ENCODE measurements at places on chromosomes 7 and 10.

DNA sequence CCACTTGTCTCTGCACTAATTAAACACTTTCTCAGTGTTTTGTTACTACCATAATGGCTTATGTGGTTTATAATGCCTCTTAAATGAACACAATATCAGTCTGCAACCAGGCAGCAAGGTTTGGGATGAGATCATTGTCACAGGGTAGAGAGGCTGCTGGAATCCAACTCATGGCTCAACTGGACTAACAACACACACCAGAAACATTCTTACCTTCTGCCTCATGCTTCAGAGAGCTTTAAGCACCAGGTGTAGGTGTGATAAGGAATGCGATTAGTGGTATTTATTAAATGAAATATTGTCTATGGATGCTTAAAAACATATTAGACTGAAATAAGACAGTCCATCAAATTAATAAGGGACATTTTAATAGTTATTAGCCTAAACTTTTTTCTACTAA, 25.4 kb downstream of the PTF1A start:
- DNase-seq = no peak

DNA sequence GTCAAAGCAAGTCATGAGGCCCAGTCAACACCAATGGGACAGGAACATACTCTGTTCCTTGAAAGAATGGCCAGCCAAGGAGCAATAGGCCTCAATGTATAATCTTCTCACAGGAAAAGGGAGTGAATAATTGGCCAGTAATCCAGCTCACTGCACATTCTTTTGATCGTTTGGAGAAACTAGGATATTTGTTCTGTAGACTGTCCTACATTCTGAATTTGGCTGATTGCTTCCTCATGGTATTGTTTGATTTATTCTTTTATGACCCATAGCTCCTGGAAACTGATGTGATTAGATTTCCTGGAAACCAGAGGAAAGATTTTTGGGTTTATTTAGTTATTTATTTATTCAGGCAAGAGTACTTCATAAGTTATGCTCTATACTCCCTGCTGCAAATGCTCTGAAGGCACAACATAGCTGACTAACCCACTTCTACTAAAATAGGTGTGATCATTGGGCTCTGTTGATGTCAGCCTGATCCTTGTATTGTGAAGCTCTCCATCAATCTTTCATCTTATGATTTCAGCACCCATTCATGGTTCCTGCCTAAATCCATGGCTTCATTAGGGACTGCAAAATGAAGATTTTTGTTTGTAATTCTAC, 745.2 kb downstream of the SUGCT start:
- DNase-seq = no peak

DNA sequence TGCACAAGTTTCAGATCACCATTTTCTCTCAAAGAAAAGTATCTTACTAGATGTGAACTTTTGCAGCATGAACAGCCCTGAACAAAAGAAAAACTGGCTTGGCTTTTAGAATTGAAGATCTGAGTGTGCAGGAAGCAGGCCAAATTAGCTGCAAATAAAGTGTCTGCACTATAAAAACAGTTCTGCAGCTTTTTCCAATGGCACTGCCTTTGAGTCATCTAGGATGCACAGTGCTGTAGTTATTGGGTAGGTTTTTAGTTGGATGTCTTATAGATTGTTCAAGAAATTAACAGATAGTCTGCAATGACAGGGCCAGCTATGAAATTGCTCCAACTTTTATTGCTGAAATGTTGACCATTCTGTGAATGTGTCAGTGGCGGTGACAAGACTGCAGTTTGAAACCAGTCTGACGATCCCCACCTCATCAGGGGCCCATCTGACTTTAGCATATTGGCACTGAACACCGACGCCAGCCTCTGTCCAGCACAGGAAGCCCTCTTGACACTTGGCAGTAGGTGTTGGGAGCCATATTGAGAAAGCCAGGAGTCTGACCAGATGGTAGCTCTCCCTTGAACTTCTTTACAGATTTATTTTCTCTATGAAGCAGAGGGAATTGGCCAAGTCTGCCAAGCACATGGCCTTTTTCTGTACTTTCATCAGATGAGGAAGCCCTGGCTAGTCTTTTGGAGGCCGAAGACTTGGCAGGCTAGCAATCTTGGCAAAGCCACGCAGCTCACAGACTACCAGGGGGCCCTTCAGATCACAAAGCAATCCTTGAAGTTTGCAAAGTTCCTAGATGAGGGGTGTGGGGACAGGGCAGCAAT, 490.6 kb downstream of the NEBL start:
- DNase-seq = no peak

DNA sequence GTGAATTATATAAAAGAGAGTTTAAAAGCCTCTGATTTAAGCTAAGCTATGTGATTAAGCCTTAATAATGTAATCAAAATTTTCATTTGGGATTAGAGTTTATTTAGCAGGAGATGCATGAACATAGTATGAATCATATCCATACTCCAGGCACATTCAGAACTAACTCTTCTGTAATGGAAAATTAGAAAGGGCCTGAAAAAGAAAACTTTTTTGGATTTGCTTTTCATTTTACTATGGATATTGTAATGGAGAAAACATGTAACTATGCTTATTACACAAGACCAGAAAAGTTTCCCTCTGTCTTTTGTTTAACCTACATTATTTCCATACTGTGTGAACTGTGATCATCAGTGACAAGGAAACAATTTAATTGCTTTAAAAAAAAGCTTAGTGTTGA, 22.0 kb downstream of the TES start:
- DNase-seq = no peak

DNA sequence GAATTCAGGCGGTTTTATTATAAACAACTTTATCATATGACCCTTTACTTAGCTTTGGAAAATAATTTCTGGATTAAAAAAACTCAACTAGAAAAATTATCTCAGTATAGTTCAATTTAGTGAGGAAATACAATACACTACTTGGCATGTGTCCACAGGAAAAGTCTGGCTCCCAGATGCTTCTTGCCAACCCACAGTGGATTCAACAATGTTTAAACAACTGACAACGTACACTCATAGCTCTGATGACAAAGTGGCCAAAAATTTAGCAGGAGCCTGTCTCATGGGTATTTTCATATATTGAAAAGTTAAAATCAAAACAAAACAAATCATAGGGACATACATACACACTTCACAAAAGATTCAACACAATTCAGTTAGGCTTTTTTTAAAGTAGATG, 158.8 kb downstream of the SKAP2 start:
- no peak for DNase-seq

DNA sequence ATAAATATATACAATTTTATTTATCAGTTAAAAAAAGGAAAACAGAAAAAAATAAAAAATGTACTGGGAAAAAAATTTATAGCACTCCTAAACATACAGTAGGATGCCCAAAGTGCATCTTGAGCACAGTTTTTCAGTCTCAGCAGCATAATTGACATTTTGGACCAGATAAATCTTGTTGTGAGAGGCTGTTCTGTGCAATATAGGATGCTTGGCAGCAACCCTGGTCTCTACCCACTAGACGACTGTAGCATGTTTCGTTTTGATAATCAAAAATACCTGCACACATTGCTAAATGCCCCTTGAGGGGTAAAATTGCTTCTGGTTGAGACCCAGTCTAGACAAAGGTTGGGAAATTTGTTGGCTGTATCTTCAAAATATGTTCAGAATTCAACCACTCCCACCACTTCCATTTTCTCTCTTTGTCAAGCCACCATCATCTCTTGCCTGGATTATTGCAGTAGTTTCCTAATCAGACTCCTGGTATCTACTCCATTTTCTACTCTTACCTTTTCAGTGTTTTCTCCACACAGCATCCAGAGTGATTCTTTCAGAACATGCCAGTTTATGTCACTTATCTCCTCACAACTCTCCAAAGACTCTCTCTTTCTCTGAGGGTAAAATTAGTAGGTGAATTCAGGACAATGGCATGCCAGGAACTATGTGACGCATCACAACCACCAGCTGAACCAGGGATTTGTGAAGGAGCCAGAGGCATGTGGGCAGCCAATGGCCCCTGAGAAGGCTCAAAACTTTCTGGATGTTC, 91.4 kb downstream of the GPR85 start:
- no peak for DNase-seq

DNA sequence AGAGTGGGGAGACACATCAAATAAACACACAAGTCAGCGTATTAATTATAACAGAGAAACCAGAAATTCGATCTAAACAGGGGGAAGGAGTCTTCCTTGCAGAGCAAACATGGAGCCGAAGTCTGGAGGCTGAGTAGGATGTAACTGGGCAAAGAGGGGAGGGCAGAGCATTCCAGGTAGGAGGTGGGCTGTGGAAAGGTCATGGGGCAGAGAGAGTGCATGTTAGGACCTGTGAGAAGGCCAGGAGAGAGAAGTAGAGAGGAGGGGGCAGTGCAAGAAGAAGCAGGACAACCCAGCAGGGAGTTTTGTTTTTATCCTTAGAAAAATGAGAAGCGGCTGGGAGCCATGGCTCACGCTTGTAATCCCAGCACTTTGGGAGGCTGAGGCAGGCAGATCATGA, 130.8 kb upstream of the GPR26 start:
- DNase-seq = no peak

DNA sequence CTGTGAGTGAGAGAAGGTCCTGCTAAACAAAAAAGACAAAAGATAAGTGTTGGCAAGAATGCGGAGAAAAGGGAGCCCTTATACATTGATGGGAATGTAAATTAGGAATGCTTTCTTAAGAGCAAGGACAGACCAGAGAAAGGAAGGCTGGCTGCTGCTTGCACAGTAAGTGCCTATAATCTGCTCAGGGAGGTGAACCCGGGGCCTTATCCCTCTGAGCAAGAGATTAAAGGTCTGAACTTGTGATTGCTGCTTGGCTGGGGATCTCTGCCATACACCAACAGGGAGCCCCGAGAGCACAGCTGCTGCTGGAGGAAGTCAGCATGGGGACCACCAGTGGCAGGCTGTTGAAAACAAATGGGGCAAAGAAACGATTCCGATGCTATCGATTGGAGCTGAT, 32.0 kb upstream of the CRTAC1 start:
- DNase-seq = no peak

DNA sequence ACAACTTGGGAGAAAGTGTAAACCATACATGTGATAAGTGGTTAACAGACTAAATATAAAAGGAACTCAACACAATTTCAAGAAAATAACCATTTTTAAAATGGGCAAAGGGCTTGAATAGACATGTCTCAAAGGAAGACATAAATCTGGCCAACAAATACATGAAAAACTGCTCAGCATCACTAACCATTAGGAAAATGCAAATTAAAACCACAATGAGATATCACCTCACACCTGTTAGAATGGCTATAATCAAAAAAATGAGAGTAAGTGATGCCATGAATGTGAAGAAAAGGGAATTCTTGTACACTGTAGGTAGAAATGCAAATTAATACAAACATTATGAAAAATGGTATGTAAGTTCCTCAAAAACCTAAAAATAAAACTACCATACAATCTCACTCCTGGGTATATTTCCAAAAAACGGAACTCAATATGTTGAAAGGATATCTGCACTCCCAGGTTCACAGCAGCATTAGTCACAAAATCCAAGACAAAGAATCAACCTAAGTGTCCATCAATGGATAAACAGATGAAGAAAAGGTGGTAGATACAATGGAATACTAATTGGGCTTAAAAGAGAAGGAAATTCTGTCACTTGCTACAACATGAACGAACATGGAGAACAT, 5.6 kb downstream of the SNX13 start:
- DNase-seq = no peak

DNA sequence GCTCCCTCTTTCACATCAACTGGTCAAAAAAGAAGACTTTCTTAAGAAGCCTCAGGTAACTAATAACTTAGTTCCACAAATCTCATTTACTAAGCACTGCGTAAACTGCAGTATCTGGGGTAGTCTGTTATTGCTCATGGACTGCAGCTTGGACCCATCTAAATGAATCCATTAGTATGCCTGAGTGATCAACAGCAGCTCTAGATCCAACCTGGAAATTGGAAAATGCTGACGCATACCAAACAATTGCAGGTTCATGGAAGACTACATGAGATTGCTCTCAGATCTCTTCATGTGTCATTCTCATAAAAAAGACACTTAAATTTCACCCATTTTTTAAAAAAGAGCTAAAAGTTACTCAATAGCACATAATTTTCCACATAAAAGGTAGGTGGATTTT, 121.6 kb downstream of the IDE start:
- no peak for DNase-seq

GRCh38 chr10:89374713-89375141, 3.1 kb upstream of the IFIT1B start:
- DNase-seq = no peak

GRCh38 chr7:123692471-123692877, 36.8 kb downstream of the LMOD2 start:
- DNase-seq = no peak

DNA sequence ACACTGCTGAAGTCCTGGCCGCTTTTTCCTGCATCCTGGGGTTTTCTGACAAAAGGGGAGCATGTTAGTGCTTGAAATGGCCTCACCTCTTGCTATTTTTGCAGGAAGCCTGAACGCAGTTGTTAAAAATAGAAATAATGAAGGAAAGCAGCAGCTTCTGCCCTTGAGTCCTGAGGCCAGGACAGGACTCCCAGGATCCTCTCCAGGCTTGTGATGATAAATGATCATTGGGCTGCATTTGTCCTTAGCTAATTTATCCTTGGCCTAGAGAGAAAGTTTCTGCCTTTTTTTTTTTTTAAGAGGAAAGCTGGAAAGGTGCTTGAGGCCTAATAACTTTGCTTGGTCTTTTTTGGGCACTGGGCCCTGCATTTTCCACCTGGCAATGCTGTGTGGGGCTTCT, 17.7 kb upstream of the FAM20C start:
- no peak for DNase-seq

DNA sequence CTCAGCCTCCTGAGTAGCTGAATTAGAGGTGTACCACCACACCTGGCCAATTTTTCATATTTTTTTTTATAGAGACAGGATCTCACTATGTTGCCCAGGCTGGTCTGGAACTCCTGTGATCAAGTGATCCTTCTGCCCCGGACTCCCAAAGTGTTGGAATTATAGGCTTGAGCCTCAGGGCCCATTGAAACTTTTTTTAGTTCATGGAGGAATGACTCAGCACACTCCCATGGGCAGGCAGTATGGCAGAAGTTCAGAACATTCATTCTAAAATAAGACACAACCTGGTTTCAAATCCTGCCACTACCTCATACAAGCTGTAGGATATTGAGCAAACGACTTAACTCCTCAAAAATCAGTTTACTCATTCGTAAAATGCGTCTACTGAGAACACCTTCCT, 320.4 kb upstream of the SP8 start:
- no peak for DNase-seq
